ENCODE measurements at places on chromosomes 11 and 22. TPM values are rescaled to one million over a fixed set of nuclear protein-coding genes. Genes with fewer than 3 reads are reported as not detected.

The TSPAN32 gene
- total RNA-seq: 1.9 TPM

The DEFB131B gene
- total RNA-seq: not detected

The JHY gene
- total RNA-seq: 7.1 TPM

The OR52N4 gene
- total RNA-seq: not detected

The YPEL1 gene
- total RNA-seq: 7.0 TPM

The KCNK4 gene
- not detected for total RNA-seq

The TSGA10IP gene
- total RNA-seq: not detected

The PRR33 gene
- not detected for total RNA-seq

The KCNQ1OT1 gene
- total RNA-seq: 24.7 TPM

The EMID1 gene
- total RNA-seq: 9.4 TPM

The YPEL4 gene
- total RNA-seq: 1.7 TPM

The RIMBP3B gene
- total RNA-seq: 0.11 TPM

The SLC22A9 gene
- total RNA-seq: not detected

The TRIM48 gene
- not detected for total RNA-seq

The SAA4 gene
- not detected for total RNA-seq

The CD3G gene
- 1.1 TPM for total RNA-seq

The MS4A1 gene
- total RNA-seq: 1.2 TPM

The ARRB1 gene
- 34.5 TPM for total RNA-seq

The EML3 gene
- 12.9 TPM for total RNA-seq

The TYR gene
- total RNA-seq: not detected

The PRODH gene
- total RNA-seq: 1.1 TPM

The SPI1 gene
- 5.2 TPM for total RNA-seq

The EHD1 gene
- total RNA-seq: 31.3 TPM

The SMIM35 gene
- total RNA-seq: not detected

The TRAPPC4 gene
- total RNA-seq: 40.6 TPM

The TMPRSS13 gene
- total RNA-seq: 0.63 TPM

The GVQW3 gene
- total RNA-seq: 6.1 TPM

The TRIM6 gene
- total RNA-seq: 5.5 TPM

The NXPE4 gene
- not detected for total RNA-seq

The PHRF1 gene
- total RNA-seq: 16.5 TPM

The RPL3 gene
- 1,908 TPM for total RNA-seq

The TRIM44 gene
- total RNA-seq: 16.0 TPM

The CNTF gene
- total RNA-seq: 1.3 TPM

The HBB gene
- total RNA-seq: 394 TPM

The MS4A12 gene
- not detected for total RNA-seq

The NEFH gene
- 0.90 TPM for total RNA-seq

The C11orf91 gene
- total RNA-seq: not detected

The ALKBH8 gene
- total RNA-seq: 11.1 TPM

The STX3 gene
- total RNA-seq: 11.9 TPM

The CCDC89 gene
- 4.1 TPM for total RNA-seq

The TMX2 gene
- total RNA-seq: 52.0 TPM

The LUZP2 gene
- 26.4 TPM for total RNA-seq

The ZNF214 gene
- 12.5 TPM for total RNA-seq

The RAPSN gene
- total RNA-seq: 3.0 TPM

The BDNF gene
- total RNA-seq: 3.3 TPM

The MED15 gene
- total RNA-seq: 34.0 TPM

The SLC16A8 gene
- total RNA-seq: 0.16 TPM

The GAS2 gene
- total RNA-seq: 18.8 TPM
